ENCODE measurements at places on chromosomes 16 and 17.

GRCh38 chr16:50224286-50224685 is 42.1 kb upstream of the ADCY7 start:
- no peak for DNase-seq

- no peak for DNase-seq
Observed at GRCh38 chr17:78032166-78032565, 73.7 kb downstream of the TNRC6C start.

DNA sequence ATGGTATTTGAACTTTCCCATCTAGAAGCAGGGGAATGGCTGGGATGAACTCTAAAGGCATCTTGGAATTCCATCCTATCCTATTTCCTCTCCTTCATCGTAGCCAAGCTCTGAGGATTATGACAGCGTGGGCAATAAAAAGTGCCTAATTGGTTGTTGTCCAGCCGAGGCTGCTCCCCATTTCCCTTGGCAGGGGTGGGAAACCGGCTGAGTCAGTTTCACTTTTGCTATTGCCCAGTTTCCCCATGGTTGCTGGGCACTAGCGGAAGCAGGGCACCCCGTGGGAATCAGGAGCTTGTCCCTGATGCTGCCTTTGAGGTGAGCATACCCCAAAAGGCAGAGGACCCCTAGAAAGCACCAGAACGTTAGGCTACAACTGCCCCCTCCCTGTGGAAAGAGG is 13.8 kb upstream of the SP2 start:
- no peak for DNase-seq

- no peak for DNase-seq
Observed at GRCh38 chr17:80652756-80653330, 108.2 kb downstream of the RPTOR start.

- no peak for DNase-seq
Observed at GRCh38 chr17:41345992-41346391, 4.6 kb downstream of the KRT33A start.

- DNase-seq: no peak
Observed at GRCh38 chr16:86457501-86458148, 52.7 kb upstream of the FOXF1 start.

- no peak for DNase-seq
Observed at GRCh38 chr16:78389009-78389498, 289.6 kb downstream of the WWOX start.

DNA sequence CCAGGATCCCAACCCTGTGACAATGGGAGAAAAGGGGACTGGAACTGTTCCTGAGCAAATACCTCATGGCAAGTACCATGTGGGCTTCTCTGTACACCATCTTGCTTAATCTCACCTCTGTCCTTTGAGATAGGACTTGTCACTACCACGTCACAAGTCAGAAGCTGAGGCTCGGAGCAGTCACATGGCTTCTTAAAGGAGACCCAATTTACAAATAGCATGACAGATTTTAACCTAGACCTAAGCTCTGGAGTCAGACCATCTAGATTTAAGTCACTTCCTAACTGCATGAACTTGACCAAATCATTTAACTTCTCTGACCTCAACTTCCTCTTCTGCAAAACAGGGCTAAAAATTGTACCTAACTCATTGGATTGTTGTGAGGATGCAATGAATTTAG is 36.0 kb upstream of the CCL1 start:
- no peak for DNase-seq

DNA sequence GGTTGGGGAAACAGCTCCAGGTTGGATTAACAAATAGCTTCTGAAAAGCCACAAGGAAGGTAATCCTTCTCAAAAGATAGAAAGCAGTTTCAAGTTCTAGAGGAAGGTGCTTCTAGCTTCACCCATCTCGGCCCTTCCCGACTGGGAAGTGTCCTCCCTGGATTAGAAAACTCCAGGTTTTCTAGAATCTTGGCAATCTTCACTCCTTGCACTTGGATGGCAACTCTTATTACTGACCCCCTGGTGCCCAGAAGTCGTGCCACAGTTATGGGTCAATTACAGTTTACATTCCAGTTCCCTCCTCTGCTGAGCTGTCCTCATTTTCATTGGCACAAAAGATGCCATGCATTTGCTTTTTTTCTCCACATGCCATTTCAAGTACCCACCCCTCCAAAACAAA is 65.6 kb downstream of the SMG6 start:
- DNase-seq: no peak

DNA sequence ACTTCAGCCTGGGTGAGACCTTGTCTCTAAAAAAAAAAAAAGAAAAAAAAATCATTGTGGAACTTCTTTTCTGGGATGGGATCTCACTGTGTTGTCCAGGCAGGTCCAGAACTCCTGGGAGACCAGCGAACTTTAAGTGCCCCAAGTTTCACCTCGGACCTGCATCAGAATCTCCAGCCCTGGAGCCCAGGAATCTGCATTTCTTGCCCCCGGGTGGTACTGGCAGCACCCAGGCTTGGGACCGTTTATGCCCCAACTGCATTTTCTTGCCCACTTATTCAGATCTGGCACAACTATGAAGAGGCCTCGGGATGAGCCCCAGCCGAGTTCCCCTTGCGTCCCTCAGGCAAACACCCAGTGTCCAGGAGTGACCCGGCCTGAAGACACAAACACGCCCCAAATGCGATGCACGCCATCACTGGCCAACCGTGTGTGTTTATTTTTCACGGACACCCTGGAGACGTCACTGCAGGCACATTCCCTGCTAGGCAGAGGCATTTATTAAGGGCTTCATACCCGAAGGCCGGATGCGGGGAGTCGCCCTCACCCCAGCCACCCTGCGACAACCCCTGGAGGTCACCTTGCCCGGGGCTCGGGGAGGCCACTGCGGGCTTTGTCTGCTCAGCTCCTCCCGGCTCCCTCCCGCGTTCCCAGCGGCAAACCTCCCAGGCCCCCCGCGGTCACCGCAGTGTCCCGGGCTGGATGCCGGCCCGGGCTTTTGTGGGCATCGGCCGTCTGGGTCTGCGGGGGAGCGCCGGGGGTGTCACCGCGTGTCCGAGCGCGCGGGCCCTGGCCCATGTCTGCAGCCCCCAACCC is 684 bp upstream of the SPIRE2 start:
- peak; percentile 34 for DNase-seq

DNA sequence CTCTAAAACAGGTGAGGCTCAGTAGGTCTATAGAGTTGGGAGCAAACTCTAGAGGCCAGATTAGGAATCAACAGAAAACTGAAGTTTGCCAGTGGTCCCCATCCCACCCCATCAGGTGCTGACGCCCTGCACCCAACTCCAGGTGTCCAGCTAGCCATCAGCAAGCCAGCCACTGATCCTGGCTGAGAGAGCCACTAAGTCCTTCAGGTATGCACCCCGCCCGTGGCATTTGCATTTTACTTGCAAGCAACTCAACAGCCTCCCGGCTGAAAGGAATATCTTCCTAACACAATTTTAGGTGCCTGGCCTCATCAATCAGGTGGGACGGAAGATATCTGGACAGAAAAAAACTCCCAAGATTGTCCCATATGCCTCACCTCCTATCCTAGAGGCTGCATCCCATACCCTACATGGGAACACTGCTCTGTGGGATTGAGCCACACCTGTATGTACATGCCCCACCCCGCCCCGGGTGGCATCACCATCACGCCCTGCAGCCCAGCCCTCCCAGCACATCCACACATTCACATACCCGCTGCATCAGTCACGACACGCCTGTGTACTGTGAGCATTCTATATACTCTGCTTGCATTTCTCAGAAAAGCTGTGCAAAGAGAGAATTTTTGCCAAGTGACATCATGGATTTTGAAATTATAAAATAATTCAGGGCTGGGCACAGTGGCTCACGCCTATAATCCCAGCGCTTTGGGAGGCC is 8.3 kb downstream of the OTOP3 start:
- DNase-seq: no peak

GRCh38 chr16:85312642-85313525 is 200.6 kb upstream of the CIBAR2 start:
- DNase-seq: no peak

DNA sequence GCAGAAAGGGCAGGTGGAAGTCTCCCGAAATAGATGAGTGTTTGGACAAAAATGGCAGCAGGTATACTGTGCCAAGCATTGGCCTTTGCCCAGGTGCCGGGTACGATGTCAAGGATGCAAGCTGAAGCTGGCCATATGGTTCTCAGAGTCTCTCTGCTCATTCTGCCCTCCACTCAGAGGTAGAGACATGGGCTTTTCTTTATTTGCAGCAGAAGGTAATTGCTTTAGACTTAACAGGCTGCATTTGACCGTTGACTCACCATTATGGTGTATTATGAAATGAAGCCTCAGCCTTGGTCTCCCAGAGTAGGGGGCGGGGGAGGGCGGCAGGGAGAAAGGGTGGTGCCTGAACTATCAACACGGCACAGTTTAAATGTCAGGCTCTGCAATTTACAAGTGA is 969.1 kb upstream of the EEF2KMT start:
- no peak for DNase-seq

DNA sequence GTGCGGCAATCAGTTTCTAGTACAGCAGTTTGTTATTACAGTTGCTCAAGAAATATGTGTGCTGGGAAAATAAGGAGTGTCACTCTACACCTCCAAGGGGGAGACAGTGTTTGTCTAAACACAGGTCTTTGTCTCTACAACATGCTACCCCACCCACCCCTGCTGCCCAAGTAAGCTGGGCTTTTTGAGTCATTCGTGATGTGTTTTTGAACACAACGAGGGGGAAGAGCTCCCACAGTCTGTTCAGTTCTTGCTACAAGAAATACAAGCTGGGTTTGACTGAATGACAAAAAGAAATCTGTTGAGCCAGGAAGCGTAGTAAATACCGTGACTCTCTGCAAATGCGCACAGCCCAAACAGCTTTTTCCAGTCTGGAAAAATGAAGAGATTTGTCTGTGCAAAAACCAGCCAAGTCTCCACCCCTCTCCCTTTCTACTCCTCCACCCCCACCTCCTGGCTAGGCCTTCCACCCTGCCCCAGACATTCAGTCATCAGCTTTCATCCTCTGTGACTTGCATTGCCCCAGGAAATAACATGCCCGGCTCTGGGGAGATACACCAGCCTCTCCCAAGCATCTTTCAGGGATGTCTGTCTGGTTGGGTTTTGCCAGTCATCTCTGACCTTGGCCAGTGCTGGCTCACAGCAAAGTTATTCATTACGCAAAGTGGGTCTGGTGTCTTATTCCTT is 25.7 kb downstream of the CHD9 start:
- no peak for DNase-seq

DNA sequence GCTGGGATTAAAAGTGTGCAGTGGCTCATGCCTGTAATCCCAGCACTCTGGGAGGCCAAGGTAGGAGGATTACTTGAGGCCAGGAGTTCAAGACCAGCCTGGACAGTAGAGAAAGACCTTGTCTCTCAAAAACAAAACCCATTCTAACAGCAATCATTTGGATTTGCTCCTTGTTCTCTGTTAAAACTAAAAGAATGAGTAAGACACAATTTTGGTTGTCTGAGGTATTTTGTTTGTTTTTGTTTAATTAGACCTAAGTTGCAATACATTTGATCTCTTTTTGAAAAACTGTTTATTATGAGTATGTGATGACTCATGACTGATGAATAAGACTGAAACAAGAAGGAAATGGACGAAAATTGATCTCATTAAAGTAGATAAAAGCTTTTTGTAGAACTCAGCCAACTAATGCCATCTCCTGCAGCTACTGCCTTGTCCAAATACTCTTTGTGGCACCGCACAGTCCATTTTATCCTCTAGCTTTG is 29.0 kb downstream of the GLG1 start:
- no peak for DNase-seq

GRCh38 chr17:61574542-61575351 is 16.3 kb downstream of the NACA2 start:
- DNase-seq: peak; percentile 17

DNA sequence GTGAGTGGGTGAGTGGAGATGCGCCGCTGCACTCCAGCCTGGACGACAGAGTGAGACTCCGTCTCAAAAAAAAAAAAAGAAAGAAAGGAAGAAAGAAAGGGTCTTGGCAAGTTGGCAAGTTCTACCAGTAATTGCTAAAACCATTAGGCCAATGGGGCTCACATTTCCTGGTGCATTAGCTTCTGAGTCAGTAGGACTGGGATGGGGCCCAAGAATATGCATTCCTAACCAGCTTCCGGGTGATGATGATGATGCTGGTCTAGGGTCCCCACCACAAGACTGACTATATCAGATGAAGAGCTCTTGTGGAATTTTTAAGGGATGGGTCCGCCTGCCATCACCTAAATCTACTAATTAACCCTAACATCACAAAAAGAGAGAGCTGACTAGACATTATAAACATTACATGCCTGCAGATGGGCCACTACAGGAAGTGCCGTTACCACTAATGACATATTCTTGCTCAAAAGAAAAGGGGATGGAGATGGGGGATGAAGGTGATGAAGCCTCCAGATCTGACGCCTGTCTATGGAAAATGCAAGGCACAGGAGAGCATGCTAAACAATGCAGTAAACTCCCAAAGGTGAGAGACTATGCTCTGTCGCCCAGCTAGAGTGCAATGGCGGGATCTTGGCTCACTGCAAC is 13.1 kb downstream of the MYH11 start:
- no peak for DNase-seq

DNA sequence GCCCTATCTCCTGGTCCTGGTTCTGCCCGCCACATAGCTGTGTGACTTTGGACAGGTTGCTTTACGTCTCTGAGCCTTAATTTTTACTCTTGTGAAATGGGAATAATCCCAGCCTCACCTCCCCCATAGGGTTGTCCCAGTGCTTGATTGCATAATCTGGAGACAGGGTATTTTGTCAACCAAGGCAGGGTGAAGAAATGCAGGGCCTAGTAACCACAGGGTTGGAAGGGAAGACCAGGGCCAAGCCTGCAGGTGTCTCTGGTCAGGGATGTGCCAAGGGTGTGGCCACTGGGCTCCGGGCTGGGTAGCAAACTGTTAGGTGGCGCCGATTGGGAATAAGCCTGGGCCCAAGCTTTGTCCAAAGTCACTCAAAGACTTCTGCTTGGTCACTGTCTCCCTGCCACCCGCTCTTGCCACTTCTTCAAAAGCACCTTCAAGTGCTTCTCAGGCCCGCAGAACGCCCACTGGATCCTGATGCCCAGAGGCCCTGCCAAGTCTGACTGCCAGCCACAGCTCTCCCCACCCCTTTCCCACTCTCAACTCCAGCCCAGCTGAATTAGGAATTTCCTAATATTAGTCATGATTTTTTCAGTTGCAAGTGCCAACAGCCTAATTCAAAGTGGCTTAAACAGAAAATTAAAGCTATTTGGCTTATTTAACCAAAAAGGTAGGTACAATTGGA is 20.6 kb upstream of the COL1A1 start:
- DNase-seq: no peak

- DNase-seq: no peak
Observed at GRCh38 chr17:45332989-45333701, 16.3 kb upstream of the MAP3K14 start.

- DNase-seq: no peak
Observed at GRCh38 chr16:11530171-11530940, 56.4 kb downstream of the LITAF start.

- DNase-seq: peak; percentile 81
Observed at GRCh38 chr17:30093463-30094147, 23.0 kb upstream of the NSRP1 start.

GRCh38 chr16:23874613-23875294 is 39.0 kb downstream of the PRKCB start:
- DNase-seq: no peak

DNA sequence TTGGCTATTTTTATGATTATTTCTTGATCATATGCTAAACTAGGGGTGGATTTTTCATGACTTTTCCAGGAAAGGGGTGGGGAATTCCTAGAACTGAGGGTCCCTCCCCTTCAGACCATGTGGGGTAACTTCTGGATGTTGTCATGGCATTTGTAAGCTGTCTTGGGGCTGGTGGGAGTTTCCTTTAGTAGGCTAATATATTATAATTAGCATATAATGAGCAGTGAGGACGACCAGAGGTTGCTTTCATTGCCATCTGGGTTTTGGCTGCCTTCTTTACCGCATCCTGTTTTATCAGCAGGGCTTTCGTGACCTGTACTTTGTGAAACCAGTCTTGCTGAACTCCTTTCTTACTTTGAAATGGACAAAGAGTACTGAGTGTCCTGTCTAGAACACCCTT is 40.4 kb upstream of the ABCA5 start:
- DNase-seq: no peak

Measured in endothelial cell (in vitro differentiated cells).